ENCODE measurements at places on chromosomes 7 and 10.

GRCh38 chr7:23863209-23863787 lies 153.3 kb downstream of the STK31 start:
- DNase-seq = no peak

GRCh38 chr10:10854725-10855124 lies 162.9 kb upstream of the CELF2 start:
- no peak for DNase-seq

- DNase-seq = no peak
Measured at GRCh38 chr10:26446258-26446657, 8.1 kb downstream of the APBB1IP start.

- no peak for DNase-seq
Measured at GRCh38 chr7:70457883-70458680, 673.9 kb upstream of the GALNT17 start.

GRCh38 chr10:119872610-119872859 lies at the start of gene MCMBP:
TSS of gene MCMBP (minus strand) at chr10:119872843. CDS start at chr10:119872584, 259 bp downstream.
- DNase-seq = no peak

Data from aorta (tissue), 5 donors.